ENCODE measurements at places on chromosomes 13 and 19.

DNA sequence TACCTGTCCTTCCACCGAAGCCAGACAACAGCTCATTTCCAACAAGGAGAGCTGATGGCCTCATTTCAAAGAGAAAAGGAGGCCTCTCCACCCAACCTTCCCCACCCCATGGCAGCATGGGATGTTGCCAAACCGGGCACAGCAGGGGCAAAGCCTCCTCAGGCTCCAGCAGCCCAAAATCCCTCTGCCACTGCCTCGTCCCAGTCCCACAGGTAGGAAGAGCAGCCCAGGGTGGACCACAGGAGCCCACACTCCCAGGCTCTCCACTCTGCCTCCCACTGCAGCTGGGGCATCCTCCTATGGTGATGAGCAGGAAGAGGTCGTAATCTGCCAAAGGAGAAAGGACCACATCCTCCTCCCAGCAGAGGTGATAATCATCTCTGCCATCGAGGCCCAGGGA is 50.9 kb downstream of the PEPD start:
- DNase-seq: peak; percentile 7

DNA sequence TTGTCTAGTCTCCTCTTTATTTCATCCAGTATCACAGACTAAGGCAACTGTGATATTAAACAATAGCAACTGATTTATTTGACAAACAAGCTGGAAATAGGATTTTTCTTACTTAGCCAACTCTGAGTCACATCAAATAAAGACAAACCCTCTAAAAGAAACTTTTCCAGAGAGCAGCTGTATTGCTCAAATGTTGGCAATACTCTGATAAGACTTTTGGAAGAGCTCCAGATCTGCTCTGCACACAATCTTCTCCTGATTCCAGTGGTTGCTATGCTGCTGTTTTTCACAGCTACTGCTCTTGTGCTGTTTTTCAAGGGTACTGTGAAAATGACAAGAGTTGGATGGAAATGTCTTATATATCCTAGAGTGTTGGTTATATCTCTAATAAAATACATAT is 1479.2 kb downstream of the SLITRK5 start:
- no peak for DNase-seq

DNA sequence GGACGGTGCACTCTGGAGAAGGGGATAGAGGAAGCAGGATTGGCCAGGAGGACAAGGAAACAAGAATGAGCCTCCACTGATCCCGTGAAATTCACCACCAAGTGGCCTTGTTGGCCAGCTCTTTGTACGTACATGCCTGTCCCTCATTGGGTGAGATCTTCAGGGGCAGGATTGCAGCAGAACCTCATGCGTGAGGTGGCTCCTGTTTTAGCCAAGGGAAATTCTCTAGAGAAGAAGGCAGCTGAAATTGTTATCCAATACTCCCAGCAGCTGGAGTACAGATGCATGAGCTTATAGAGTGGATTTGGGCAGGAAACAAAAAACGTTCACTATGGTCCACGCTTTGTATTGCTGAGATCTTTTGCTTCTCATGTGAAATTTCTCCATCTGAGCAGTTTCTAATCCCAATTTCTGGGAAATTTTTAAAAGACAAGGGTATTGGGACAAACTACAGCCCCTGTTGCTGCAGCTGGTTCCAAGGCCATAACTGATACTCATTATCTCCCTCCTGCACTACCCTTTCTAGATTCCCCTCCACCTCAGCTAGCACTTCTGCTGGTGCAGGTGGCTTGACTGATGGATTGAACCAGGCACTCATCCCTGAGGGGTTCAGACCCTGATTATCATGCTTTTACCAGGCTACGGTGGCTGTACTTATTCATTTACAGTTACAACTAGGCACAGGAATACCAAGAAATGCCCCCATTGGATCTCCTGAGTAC is 3.9 kb upstream of the RNF6 start:
- no peak for DNase-seq

DNA sequence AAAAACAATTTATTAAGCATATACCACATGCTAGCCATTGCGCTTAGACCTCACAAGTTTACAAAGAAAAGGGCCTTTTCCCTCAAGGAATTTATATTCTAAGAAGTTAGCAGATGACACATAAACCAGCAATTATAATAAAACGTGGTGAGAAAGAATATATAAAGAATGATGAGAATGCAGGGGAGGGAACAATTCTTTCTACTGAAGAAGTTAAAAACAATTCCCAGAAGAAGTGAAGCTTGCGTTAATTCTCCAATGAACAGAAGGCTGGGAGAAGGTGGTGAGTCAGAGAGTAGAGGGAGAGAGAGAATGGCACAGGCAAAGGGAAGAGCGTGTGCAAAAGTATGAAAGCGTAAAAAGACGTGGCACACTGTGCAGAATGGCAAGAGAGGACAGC is 69.5 kb upstream of the ZDHHC20 start:
- no peak for DNase-seq

DNA sequence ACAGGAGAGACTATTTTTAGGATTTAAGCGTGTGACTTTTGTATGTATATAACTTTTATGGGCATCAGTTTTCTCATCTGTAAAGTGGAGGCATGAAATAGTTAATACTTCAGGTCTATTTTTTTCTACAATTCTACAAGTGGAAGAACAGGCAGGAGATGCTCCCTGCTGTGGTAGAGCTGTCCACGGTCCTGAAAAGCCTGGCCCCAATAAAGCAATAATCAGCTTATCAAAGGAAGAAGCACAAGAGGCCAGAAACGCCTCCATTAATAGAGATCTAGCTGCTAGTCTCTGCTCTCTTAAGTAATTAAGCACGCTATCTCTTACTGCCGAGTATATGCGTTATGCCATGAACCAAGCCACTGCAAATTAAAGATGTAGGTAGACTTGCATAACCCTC is 28.0 kb upstream of the WASF3 start:
- no peak for DNase-seq

- no peak for DNase-seq
Measured at GRCh38 chr13:25406377-25406776, 34.6 kb downstream of the ATP8A2 start.

DNA sequence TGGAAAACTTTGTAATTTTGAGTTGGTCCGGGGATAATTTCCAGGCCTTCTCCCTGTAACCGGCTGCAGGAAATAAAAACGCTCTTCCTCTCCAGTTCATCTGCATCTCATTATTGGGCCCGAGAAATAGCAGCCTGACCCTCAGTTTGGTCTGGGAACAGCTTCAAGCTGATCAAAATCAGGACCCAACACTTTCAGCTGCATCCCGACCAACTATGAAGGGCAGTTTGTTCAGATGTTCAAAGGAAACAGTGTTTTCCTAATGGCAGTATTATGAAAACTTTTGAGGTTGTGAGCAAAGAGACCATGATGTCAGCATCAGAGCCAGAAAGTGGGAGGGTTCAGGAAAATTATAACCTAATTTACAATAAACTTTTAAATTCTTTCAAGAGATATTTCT is 35.7 kb downstream of the STK24 start:
- DNase-seq: no peak

DNA sequence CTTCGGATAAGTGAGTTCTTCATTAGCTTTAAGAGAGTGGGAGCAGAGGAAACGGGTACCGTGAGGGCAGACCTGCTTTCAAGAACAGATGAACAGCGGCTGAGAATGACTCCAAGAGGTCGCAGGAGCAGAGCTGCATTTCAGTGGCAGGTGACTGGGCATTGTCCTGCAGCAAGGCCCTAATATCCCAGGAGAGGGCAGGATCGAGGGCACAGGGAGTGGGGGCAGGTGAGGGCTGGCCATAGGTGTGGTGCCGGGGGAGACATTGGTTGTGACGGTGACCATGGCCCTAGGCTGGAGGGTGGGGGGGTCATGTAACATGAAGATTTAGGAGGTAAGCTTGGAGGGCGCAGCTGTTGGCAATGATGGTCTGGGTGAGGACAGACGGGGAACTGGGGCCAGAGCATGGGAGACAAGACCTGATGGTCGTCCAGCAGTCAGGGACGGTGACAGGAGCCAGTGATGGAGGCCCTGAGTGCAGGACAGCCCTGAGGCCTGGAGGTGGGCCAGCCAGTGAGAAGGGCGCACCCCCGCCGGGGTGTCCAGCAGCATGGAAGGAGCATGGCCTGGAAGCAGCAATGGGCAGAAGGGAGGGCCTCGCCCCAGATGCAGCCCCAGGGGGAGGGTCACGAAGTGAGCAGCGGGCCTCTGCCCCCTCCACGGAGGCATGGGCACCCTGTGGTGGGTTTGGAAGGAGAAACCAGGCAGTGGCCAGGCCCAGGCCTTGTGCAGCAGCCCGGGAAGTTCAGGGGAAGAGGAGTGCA is 29.2 kb upstream of the LAMP1 start:
- no peak for DNase-seq

GRCh38 chr19:28402701-28403290 is 810.2 kb downstream of the UQCRFS1 start:
- no peak for DNase-seq

DNA sequence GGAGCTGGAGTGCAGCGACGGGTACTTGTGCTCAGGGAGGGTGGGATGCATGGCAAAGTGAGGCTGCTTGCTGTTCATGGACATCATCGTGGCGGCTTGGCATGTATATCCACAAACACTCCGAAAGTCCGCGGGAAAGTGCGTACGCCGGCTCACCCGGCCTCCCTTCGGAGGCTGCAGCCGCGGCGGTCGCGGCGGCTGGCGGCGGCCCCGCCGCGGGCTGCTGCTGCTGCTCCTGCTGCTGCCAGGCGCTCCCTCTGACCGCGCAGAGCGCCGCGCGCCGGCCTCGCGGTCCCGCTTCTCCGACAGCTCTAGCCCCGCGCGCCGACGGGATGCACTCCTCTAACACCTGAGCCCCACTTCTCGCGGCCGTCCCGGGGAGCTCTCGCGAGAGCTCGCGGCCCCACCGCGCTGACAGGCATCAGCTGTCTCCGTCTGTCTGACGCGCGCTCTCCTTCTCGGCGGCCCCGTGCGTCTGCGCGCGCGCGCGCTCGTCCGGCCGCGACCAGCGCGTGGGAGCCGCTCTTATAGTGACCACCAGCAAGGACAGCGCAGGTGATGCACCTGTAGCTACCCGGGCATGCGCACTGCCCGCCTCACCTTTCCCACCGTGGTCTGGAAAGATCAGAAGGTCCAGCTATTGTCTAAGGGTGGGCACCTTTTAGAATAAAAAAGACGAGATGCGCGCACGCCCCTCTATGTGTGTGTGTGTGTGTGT is at the start of gene POU4F1:
TSS of gene POU4F1 (minus strand) at position 313 of the 718 bp plus-strand sequence. CDS start at position 87, 226 bp downstream.
- peak; percentile 44 for DNase-seq

DNA sequence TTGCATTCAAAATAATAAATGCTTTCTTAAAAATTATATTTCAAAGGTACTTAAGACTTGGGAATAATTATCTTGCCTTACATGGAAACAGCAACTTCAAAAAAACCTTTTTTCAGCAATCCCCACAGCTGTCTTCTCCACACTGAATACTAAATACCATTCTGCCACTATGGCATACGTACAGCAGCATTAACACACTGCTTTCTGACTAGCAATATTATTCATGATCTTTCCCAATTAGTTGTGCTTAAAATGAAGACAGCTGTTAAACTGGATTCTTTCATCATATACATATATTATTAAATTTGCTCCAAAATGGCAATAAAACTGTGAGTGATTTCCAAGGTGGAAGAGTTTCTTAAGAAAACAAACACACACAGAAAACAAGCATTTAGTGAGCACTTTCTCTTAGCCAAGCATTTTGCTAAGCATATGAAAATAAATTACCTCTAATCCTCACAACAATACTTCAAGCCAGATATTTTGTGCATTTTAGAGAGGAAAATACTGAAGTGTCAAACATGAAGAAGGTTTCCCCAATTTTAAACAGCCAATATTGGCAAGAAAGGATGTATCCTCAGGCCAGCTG is 609.5 kb downstream of the SLITRK1 start:
- no peak for DNase-seq

DNA sequence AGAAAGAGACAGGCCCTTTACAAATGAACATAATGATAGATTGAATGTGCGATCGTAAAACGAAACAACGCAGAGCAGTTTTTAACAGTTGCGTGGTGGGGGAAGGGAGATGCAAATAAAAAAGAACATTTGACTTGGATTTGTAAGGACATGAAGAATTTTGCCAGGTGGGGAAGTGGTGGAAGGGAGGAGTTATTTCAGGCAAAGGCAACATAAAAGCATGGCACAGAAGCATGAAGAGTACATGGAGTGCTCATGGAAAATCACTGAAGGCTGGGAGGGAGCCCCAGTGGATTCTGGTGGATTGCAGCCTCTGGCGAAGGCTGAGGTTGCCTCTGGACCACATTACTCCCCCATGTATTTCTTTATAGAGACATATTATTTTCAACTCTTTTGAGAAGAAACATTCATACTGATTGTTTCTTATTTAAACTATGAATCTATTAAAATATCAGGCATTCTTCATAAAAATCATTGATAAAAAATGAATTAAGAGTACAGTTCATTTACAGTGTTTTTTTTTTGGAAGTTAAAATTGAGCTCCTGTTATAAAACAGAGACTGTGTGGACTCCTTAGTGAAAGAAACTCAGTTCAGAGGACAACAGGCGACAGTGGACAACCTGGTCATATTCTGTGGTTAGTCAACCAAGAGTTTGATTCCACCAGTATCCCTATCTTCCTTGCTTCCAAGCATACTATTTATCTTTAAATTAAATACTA is 57.5 kb downstream of the STARD13 start:
- no peak for DNase-seq

DNA sequence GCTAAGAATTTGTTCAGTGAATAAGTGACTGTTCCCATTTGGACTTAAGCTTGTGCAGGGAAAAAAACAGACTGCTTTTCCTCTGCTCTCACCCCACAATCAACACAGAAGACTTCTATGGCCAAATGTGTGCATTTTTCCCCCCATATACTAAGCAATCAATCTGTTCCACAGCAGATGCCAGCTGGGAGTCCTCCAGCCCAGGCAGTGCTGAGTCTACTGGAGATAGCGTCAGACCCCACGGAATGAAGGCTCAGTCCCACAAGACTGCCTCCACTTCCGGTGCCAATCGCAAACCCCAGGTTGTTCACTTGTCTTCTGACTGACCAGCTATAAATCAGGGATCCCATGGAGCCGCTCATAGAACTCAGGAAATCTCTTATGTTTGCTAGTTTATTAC is 69.5 kb upstream of the ANKRD10 start:
- no peak for DNase-seq

GRCh38 chr13:101698400-101698799 is 245.9 kb downstream of the ITGBL1 start:
- no peak for DNase-seq

- DNase-seq: no peak
Measured at GRCh38 chr19:49710372-49710951, 19.5 kb downstream of the CPT1C start.
